Ovary (tissue), 10 donors: ENCODE measurements at places on chromosomes 13 and 19. TPM values are rescaled to one million over a fixed set of nuclear protein-coding genes. Genes with fewer than 3 reads are reported as not detected.
A peak's percentile ranks its signal among the peaks of the same experiment; 100 is the strongest.

DNA sequence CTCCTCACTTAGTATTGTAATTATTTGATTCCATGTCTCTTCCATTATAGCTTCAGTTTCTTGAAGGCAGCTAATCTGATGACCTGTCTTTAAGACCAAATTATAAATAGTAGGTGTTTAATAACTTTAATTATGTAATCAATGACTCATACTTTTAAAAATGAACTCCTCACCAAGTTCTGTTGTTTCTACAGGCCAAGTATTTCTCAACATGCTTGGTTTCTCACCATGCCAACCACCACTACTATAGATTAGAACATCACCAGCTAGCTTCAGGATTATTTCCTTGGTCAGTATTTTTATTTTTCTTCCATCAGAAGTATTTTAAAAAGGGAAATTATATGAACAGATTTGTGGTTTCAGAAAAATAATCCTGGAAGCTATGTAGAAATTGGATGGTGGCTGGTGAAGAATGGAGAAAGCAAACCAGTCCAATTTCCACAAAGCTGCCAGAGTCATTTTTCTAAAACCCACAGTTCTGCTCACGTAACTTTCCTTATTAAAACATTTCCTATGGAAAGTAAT lies 237.7 kb upstream of the DACH1 start:
- DNase-seq: no peak

The AMH gene
- total RNA-seq: 0.80 TPM

GRCh38 chr19:54888239-54888638 lies 14.2 kb downstream of the FCAR start:
- no peak for DNase-seq

DNA sequence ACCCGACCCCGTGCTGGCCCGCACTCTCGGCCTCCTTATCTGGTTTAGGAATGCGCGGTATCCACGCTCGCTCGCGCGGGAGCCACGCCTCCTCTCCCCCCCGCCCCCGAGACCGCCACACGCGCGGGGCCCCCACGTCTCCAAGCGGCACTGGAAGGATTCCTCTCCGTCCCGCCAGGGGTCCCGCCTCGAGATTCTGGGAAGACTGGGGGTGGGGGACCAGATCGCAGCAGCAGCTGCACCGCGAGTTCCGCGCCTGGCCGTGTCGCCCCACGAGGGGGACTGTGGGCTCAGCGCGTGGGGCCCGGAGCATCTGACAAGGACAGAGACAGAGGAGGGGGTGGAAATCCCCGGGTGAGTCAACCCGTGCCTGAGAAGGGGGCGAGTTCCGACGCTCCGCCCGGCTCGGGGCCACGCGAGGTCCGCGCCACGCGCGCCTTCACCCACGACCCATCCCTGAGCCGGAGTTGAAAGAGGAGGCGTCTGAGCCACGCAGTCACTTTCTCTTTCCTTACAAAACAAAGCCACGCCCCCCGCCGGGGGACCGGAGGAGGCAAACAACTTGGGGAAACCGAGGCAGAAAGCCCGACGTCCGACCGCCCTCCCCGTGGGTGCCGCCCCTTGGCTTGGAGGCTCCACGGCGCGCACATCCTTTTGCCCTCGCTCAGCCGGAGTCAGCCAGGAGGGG lies 814 bp downstream of the S1PR2 start:
- DNase-seq: peak; percentile 68

DNA sequence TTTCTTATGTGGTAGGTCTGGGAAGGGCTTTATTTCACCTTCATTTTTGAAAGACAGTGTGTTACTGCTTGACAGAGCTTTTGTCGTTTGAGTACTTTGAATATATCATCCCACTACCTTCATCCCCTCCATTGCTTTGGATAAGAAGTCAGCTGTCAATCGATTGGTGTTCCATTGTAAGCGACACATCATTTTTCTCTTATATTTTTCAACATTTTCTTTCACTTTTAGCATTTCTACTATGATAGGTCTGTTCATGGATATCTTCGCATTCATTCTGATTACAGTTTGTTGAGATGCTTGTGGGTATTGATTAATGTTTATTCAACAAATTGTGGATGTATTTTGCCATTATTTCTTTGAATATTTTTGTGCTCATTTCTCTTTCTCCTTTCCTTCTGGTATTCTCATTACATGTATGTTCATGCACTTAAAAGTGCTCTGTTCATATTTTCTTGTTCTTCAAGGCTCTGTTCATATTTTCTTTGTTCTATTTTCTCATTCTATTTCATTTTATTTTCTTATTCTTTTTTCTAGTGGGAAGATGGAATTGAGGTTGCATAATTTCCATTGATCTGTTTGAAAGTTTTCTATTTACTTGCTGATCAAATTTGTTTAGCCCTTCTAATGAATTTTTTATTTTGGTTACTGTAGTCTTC lies 29.2 kb downstream of the ZNF546 start:
- no peak for DNase-seq

The CD70 gene
- 0.31 TPM for total RNA-seq

GRCh38 chr13:101695870-101696516 lies 243.5 kb downstream of the ITGBL1 start:
- no peak for DNase-seq

The SRRM5 gene
- total RNA-seq: 0.47 TPM

DNA sequence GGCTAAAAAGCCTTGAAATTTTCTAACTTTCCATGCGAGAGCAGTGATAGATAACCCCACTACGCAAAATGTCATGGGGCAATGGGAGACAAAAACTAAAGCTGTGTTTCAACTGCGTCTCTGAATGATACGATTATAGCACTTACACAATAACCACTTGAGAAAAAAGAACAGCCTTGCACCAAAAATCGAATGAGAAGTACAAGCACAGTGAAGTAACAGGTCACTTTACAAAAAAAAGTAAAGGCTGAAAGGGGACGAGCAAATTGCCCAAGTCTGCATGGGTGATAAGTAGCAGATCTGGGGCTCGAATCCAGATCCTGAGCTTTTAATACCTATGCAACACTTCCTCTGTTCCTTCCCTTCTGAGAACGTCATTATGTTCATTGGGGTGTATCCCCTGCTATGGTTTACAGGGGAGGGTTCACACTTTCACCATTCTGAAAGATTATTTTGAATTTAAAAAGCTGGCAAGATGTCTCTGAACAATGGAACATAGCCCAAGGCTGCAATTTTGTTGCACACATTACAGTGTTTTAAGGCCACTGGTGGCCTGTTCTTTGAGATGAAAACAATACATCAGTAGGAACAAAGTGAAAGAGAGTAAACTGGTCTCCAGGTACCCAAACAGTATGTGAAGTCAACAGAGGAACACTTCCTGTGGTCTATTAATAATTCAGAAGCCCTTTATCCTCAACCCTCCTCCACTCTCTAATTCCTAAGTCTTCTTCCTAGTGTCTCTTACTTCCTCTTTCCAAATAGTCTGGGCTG lies 3.2 kb downstream of the CPB2 start:
- DNase-seq: no peak

The DACH1 gene
- total RNA-seq: 1.7 TPM

GRCh38 chr19:912181-913079 lies 589 bp downstream of the R3HDM4 start:
- peak; percentile 56 for DNase-seq

DNA sequence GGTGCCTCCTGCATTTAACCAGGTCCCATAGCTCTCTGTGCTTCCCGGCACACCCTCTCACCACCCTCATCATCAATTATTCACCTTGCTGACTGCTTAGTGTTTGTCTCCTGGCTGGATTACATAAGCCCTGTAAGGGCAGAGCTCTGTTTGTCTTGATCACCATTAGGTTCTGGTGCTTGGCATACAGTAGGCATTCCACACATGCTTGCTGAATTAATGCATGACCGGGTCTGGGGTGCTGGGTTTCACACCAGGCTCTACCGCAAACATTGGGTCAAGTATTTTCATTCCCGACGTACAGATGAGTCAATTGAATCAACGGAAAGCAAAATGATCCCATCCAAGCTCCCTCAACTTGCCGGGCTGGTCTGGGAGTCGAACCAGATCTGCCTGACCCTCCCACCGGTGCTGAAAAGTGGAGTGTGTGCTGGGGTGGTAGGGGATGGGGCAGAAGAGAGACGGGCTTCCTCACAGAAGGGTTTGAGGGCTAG lies 28.5 kb downstream of the VAV1 start:
- DNase-seq: no peak

The COL5A3 gene
- 2.8 TPM for total RNA-seq

DNA sequence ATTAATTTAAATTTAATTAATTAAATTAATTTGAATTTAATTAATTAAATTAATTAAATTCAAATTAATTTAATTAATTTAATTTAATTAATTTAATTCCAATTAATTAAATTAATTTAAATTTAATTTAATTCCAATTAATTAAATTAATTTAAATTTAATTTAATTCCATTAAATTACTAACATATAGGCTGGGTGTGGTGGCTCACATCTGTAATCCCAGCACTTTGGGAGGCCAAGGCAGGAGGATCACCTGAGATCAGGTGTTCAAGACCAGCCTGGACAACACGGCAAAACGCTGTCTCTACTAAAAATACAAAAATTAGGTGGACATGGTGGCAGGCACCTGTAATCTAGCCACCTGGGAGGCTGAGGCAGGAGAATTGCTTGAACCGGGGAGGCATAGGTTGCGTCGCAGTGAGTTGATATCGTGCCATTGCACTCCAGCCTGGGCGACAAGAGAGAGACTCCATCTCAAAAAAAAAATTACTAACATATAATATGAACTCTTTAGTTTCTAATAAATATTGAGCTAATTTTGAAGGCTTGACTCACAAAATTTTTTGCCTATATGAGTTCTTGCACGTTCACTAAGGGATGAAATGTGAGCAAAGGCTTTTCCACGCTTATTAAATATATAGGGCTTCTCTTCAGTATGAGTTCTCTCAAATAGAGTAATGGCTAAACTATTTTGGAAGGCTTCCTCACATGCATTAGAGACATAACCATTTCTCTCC lies 9.0 kb upstream of the USP29 start:
- DNase-seq: no peak

DNA sequence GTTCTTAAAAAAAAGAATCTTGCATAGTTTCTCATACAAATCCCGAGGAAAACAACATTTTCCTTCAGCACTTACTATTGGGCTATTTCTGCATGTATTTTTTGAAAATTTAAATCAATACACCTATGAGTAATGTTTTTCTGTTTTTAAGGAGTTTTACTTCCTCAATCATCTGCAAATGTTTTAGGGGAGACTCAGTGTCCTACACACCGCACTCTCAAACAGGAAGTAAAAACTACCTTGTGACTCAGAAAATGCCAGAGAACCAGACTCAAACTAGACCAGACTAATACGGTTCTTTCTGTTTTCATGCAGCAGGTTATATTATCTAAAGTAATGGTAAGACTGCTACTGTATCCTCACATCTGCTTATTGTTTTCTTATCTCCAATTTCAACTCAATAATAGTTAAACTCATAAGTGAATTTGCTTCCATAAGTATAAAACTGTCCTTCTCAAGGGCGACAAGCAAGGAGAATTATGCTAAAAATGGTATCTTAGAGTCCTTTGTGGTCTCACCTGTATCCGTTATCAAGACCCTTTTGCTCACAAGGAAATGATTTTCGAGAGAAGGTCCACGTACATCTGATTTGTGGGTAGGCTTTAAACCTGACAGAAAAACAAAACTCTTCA lies 52.5 kb downstream of the FLT3 start:
- no peak for DNase-seq

The SHD gene
- not detected for total RNA-seq

The PGLYRP1 gene
- not detected for total RNA-seq

The ICAM4 gene
- 0.60 TPM for total RNA-seq

DNA sequence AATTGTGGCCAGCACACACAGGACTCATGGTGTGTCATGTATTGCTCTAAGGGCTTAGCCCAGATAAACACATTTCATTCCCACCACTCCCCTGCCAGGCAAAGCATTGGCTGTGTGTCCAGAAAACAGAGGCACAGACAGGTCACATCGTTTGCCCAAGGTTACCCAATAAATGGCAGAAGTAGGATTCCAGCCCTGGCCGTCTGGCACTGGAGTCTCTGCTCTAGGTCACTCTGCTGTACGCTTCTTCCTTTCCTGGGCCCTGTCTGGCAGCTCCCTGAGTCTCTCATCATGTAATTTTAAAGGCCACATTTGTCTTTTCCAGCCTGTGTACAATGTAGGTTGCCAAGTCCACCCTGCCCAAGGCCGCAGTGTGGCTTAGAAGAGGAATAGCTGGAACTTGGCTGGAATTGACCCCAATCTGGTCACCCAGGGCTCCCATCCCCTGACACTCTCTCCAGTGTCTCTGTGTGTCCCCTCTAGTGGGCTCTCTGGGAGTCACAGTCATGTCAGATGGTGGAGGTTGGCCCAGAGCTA lies 264.5 kb upstream of the TSHZ3 start:
- peak; percentile 35 for DNase-seq

DNA sequence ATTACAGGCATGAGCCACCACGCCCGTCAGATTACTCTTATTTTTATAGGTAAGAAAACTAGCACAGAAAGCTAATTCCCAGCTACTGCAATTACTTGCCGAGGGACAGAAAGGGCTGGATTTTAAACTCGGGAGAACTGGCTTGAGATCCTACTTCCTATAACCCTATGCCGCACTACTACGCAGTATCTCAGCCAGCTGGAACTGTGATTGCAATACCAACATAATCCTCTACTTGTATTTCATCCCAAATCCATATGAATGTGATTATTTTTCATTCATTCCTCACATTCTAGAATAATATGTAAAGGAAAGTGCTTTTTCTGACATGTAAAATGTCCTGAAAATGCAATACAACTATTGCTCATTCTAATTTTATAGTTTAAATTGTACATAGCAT lies 773.8 kb upstream of the GPC6 start:
- no peak for DNase-seq

- DNase-seq: no peak
Observed at GRCh38 chr13:25394402-25395060, 22.8 kb downstream of the ATP8A2 start.

DNA sequence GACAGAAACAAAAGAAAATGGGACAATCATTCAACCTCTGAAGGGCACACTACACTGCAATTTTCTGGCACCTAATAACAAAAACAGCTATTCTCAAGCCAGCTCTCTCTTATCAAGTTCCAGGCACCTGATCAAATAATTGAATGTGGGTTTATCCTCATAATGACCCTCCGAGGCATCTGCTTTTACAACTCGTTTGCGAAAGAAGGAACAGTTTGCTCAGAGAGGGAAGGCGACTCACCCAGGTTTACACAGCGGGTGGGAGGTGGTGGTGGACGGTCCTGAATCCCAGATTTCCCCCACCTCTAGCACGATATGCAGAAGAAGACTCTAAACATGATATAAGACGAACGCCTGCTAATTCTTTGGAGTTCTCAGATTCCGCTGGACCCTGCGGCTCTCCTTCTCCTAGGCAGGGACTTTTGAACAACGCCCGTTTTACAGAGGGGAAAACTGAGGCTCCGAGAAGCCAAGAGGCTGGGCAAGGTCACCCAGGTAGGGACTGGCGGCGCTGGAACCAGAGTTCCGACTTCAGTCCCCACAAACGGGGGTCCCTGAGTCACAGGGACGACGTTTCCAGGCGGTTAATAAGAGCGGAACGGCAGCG lies 641 bp downstream of the SGTA start:
- DNase-seq: no peak

- DNase-seq: no peak
Observed at GRCh38 chr13:71515744-71516038, 351.3 kb downstream of the DACH1 start.
